ENCODE measurements at places on chromosomes 13 and 19.

- no peak for DNase-seq
Measured at GRCh38 chr19:49064029-49064629, 489 bp downstream of the NTF4 start.

GRCh38 chr19:44680536-44680935 is 9.3 kb downstream of the CEACAM19 start:
- no peak for DNase-seq

DNA sequence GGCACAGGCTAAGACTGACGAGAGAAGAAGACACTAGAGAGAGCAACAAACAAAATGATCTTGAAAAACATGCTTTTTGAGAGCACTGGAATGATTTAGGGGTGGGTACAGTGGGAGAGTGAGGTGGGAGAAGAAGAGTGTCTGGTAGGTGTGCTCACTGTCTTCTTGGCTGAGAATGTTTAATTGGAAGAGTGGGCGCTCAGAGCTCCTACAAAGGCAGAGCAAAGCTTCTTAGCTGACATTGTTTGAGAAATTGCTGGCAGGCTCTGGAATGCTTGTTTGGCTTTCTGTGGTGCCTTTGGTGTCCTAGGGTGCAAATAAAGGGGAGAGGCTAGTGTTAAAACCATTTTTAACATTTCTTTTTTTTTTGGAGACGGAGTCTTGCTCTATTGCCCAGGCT is 1.5 kb upstream of the LIPE start:
- no peak for DNase-seq

GRCh38 chr19:45575216-45575615 is 9.4 kb downstream of the OPA3 start:
- no peak for DNase-seq

DNA sequence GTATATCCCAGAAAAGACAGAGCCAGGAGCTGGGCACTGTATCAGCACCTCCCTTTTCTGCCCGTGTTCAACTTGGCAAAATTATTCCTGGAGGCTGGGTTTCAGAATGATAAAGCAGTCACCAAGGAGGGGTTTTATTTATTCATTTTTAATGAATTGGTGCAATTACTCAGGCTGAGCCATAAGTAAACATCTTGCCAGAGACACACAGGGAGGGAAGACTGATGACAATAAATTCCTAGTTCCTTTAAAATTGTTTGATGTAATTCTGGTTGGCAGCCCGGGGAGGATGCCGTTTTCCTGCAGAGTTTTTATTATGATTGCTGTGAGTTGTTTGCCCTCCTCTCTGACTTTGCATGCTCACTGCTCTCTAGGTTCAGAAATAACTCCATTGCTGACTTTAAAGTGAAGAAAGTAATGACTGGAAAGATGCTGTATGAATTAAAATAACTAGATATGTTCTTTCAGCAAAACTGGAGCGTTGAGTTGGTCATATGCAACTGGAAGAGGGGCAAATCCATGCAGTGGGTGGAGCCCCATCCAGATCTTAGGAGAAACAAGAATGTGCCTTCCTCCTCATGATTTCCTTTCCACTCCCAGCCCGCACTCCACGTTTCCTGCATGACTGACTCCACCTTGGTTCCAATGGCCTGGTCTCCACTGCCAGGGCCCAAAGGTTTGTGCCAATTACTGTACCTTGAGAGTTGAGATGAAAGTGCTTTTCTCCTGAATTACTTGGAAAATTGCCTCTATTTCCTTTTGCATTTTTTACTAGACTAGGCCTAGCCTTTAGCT is 182.1 kb downstream of the RFC3 start:
- DNase-seq: no peak

- no peak for DNase-seq
Measured at GRCh38 chr19:3822683-3823349, 36.6 kb upstream of the MATK start.

DNA sequence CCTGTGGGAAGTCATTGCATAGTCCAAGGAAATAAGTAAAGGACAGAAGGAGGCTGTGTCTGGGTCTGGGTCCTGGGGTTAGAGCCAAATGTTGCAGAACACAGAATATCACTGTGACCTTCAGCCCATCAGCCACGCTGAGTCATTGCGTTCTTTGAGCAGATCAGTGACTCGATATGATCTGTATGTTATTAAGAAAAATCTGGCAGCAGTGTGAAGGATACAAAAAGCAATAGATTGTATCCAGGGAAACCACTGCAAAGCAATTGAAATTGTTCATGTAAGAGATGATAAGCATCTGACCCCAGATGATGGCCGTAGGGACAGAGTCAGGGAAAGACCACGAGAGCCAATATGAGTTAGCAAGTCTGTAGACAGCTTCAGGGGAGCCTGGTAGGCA is 1575.1 kb upstream of the SLC10A2 start:
- DNase-seq: no peak

- DNase-seq: peak; percentile 69
Measured at GRCh38 chr19:1837625-1838105, 10.6 kb downstream of the REXO1 start.

DNA sequence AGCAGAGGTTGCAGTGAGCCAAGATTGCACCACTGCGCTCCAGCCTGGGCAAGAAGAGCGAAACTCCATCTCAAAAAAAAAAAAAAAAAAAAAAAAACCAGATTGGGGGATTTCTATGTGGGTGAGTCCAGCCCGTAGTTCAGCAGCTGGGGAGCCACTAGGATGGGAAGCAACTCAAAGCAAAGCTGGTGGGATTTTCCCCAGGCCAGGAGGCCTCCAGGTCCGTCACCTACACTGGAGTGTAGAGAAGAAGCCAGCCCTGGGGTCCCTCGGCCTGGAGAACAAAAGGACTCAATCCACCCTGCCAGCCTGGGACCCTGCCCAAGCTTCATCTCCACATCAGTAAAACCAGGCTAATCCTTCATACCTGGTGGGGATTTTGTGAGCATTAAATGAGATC is 121.3 kb upstream of the CACNA1A start:
- DNase-seq: no peak

DNA sequence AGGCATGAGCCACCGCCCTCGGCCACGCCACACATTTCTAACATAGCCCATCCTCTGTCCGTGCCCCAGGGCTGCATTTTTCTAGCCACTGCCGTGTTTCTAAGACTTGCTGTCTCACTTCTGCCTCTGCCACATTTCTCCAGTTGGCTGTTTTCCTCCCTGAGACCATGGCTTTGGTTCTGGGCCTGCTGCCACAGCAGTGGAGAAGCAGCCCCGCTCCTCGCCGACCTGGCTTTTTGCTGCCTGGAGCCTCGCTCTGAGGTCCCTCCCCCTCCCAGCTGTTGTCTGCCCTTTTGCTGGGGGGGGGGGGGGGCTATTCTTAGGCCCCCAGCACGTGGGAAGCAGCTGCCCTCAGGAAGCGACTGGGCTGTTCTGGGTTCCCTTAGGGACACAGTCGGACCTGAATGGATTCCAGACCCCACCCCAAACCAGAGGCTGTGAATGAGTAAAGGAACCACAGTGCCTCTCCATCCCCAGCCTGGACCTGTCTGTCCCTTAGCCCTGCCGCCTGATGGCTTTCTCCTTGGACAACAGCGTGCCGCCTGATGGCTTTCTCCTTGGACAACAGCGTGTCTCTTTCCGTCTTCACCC is 3.3 kb downstream of the GYS1 start:
- DNase-seq: no peak

GRCh38 chr13:32031815-32032370 is 319 bp downstream of the FRY start:
- DNase-seq: no peak

DNA sequence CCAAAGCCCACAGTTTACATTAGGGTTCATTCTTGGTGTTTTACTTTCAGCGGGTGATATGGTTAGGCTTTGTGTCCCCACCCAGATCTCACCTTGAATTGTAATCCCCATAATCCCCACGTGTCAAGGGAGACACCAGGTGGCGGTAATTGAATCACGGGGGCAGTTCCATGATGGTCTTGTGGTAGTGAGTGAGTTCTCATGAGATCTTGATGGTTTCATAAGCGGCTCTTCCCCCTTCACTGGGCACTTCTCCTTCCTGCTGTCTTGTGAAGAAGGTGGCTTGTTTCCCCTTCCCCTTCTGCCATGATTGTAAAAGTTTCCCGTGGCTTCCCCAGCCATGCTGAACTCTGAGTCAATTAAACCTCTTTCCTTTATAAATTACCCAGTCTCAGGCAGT is 12.0 kb downstream of the FPR2 start:
- no peak for DNase-seq

GRCh38 chr13:42047561-42048341 is 697 bp upstream of the DGKH start:
- peak; percentile 44 for DNase-seq

DNA sequence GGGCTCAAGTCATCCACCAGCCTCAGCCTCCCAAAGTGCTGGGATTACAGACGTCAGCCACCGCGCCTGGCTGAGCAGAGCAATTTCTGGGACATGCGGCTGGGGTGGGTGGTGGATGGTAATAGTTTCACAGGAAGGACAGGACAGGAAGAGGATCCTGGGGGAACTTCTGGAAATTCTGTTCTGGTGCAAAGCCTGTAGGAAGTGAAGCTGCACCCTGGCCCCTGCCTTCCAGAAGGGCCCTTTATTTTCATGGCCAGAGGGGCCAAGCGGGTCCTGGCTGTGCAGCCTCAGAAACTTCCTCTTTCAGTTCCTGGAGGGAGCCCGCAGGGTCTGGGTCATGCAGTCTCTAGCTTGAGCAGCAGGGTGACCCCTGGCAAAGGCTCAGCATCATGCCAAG is 15.7 kb downstream of the FEM1A start:
- no peak for DNase-seq

DNA sequence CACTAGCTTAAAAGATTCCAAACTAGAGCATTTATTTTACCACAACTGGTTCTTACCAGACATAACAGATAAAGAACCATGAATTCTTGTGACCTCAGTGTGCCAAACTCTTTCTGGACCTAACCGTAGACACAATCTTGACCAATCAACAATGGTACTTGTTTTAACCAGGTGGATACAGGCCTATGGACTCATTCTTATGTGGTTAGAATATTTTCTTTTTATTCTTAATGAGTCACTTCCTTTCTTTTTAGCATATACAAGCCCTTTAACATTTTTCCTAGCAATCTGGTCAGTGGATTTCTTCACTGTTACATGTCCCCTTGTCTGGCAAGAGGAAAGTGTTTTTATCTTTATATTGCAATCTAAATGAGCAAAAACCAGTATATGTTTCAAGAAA is 792.1 kb upstream of the SPRY2 start:
- no peak for DNase-seq

Data from activated CD4-positive, alpha-beta T cell treated with anti-CD3 and anti-CD28 coated beads, Interleukin-2, Interleukin-6, amounts not matched to agents 100 ng/mL and 50 ng/mL, durations not matched to agents 16 hours and 8 hours (primary cell).